Hematopoietic multipotent progenitor cell (in vitro differentiated cells): ENCODE measurements at places on chromosomes 12 and 14.

GRCh38 chr14:22391908-22392565 lies 197.0 kb downstream of the DAD1 start:
- DNase-seq = peak; percentile 81

GRCh38 chr14:64563696-64564095 lies 13.9 kb downstream of the PPP1R36 start:
- DNase-seq = no peak

- no peak for DNase-seq
Measured at GRCh38 chr12:80222261-80222660, 122.9 kb downstream of the OTOGL start.

GRCh38 chr12:19967431-19967830 lies 400.9 kb upstream of the PDE3A start:
- DNase-seq = peak; percentile 9

DNA sequence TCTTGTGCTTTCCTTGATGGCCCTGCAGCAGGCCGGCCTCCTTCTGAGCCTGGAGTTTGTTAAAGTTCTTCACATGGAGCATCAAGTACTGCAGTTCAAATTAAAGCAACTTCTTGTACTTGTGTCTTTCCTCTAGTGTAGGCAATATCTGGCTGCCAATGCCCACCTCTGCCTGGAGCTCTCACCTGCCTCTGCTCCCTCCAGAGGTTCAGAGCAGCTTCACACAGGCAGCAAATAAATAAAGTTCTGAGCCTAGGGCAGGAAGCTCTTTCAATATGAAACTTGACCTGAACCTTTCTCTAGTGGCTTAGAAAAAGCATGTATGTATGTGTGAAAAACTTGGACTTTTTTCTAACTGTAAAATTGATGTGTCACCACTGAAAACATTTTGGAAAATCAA lies 65.9 kb downstream of the ITPR2 start:
- DNase-seq = no peak

GRCh38 chr14:55921511-55921910 lies 196.7 kb upstream of the PELI2 start:
- DNase-seq = peak; percentile 9
